Pancreas (tissue), 10 donors: ENCODE measurements at places on chromosomes 6 and 20. TPM values are rescaled to one million over a fixed set of nuclear protein-coding genes. Genes with fewer than 3 reads are reported as not detected.

VSX1 gene
- 0.77 TPM for polyA plus RNA-seq

SLC17A2 gene
- not detected for polyA plus RNA-seq

OR12D3 gene
- not detected for polyA plus RNA-seq

TULP4 gene
- polyA plus RNA-seq: 8.1 TPM

JAG1 gene
- 13.9 TPM for polyA plus RNA-seq

C4A gene
- 130 TPM for polyA plus RNA-seq

MLN gene
- not detected for polyA plus RNA-seq

SRSF12 gene
- polyA plus RNA-seq: 1.0 TPM

CTCFL gene
- not detected for polyA plus RNA-seq

TRAPPC3L gene
- polyA plus RNA-seq: not detected

MOXD1 gene
- 0.30 TPM for polyA plus RNA-seq

USP49 gene
- 1.5 TPM for polyA plus RNA-seq

RBPJL gene
- polyA plus RNA-seq: 1,575 TPM

NOTCH4 gene
- 45.2 TPM for polyA plus RNA-seq

KIAA1755 gene
- 1.4 TPM for polyA plus RNA-seq

TNNC2 gene
- 1.2 TPM for polyA plus RNA-seq

EFCAB8 gene
- polyA plus RNA-seq: 0.19 TPM

ADGRF5 gene
- 2.6 TPM for polyA plus RNA-seq

CHRNA4 gene
- not detected for polyA plus RNA-seq
